Activated effector memory CD4-positive, alpha-beta T cell treated with Interleukin-2 at 50 U/mL for 16 hours (primary cell): ENCODE measurements at places on chromosomes 16 and 17.

- DNase-seq: no peak
Observed at GRCh38 chr16:52399116-52399515, 147.8 kb downstream of the TOX3 start.

GRCh38 chr16:2155977-2156848 lies 631 bp downstream of the TRAF7 start:
- no peak for DNase-seq

DNA sequence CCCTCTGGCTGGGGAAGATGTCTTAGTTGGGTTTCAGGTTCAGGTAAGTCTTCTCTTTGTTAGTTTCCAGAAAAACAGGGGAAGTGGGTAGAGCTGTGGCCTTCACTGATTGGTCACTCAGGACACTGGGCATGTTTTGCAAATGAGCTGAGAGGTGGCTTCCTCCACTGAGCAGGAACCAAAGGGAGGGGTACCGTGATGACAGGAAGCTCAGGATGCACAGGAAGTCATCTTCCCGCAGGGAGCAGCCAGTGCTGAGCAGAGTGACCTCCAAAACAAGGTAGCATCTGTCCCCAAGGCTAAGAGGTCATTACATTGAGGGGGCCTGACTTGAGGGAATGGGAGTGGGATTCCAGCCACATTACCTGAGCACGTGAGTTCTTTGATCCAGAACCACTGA lies 5.6 kb downstream of the NT5C start:
- DNase-seq: no peak

DNA sequence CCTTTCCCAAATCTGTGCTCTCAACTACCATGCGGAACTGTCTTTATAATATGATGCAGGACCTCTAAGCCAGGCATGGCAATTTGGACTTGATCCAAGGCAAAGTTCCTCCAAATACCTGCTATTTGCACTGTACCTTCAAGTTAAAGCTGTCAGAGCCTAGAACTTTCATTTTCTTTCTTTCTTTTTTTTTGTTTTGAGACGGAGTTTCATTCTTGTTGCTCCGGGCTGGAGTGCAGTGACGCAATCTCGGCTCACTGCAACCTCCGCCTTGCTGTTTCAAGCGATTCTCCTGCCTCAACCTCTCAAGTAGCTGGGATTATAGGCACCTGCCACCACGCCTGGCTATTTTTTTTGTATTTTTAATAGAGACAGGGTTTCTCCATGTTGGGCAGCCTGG lies 51.7 kb downstream of the ARHGAP27 start:
- DNase-seq: no peak

DNA sequence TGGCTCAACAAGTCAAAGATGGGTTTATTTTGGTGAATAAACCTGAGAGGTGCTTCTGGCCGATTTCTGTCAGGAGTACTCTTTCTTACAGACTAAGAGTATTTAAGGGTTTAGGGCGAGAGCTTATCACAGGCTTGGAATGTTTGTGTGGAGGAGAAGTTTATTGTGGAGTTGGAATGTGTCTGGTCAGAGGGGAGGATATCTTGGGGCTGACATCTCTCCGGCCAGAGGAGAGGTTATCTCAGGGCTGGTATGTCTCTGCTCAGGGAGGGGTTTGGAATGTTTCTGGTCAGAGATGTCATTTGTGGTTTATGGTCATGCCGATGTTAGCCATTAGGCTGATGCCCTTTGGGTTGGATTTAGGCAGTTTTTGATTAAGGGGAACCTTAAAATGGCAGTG lies 236.4 kb upstream of the EEF2KMT start:
- DNase-seq: no peak
